ENCODE measurements at places on chromosomes 11 and 22.
A peak's percentile ranks its signal among the peaks of the same experiment; 100 is the strongest.

DNA sequence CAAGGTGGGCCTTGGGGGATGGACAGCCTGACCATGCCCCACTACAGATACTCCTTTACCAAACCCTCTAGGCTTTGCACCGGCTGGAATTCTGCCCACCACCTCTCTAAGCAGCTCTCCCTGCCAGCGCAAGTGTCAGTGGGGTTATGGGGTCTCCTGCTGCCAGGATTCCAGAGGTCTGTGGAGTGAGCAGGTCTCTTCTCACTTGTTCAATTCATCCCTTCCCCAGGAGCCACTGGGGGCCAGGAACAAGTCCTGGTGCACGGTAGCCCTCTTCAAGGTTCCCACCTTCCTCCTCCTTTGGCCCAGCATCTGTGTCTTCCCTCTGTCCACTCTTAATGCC is 30.5 kb downstream of the CCDC15 start:
- no peak for DNase-seq

- no peak for DNase-seq
Measured at GRCh38 chr11:15988693-15989231, 367.6 kb downstream of the SOX6 start.

DNA sequence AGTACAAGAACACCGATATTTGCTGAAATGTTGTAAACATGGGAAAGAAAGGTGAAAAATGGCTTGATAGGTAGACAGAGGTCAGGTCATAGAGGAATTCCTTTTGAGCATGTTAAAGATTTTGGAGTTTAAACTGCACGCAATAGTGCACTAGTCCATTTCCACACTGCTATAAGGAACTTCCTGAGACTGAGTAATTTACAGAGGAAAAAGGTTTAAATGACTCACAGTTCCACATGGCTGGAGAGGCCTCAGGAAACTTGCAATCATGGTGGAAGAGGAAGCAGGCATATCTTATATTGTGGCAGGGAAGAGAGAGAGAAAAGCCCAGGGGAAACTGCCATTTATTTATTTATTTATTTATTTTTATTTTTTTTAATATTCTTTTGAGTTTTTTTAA is 5.0 kb downstream of the OR10A5 start:
- no peak for DNase-seq

DNA sequence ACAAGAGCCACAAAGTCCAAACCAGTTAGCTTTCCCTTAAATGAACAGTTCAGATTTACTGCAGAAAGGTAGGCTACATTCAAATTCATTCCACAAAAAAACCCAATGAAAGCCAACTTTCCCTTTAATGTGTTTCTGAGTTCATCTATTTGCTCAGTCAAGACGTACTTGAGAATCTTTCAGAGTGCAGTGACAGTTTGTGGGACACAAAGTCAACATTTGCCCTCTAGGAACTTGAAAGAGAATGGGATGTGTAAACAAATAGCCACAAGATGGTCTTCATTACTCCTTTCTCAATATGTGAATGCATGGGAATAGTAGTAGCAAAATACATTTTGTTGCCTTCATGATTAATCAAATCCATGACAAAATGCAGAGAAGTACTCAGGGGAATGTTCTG is 15.8 kb downstream of the RTCB start:
- DNase-seq, result no peak

DNA sequence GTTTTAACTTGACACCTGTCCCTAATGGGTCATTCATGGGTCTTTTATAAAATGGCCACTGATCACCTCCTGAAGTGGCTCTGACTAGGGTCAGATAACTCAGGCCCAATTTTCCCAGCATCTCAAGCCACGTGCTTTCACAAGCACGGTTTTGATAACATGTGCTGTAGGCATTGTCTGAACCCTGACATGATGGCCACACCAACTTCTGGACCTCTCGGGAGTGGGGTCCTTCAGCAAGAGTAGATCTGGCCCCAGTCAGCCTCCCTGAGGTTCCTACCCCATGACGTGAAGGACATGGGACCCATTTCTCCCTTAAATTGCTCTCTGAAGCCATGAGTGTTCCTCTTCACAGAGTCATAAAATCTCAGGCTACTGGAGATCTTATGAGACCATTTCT is 60.4 kb upstream of the CCND1 start:
- DNase-seq, result no peak

DNA sequence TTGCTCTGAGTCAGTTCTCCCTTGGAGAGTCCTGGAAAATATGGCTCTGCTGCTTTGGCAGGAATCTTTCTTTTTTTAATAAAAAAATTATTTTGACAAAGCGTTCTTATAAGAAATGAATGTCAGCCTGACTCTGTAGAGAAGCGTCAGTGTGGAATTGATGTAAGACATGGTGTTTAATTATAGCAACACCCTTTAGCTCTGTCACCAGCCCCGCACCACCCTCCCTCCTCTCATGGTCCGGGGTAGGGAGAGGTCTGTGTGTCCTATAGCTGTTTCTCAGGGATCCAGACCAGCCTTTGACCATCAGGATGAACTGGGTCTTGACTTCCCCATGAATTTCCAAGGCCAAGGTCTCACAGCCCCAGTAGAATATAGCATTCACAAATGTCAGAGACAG is 120.6 kb downstream of the CHST1 start:
- DNase-seq, result no peak

DNA sequence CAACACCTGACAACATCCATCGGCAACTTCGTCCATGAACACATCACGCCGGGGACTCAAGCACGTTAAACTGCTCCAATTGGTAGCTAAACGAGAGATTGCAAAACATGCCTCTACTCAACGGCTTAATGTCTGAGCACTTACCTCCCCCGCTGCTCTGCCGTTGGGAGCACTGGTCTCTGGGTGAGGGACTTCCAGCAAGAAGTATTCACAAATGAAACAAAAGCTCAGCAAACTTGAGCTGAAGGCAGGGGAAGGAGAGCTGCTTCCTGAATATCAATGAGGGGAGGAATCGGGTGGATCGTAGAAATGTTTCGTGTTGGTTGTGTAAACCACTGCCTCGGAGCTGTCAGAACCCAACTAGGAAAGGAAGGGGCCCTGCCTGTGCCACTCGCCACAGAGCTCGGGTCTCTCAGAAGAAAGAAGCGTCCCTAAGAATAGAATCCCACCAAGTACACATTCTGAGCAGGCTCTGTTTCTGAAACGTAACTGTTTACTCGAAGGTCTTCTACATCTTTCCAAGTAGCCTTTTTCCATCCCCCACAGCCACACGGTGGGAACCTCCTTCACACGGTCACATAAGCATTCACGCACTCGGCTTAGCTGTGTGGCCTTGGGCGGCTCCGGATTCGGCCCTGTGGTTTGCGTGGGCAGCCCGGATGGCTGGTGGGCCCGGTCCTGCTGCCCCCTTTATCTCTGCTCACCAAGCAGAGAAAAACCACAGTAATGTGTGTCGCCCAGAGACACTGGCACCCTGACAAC is at the start of gene MLC1:
TSS of gene MLC1 (minus strand) at position 216 of the 762 bp plus-strand sequence. CDS start 524 bp downstream, outside the sequence.
- no peak for DNase-seq

GRCh38 chr11:128198216-128198772 is 389.1 kb downstream of the ETS1 start:
- DNase-seq, result no peak

DNA sequence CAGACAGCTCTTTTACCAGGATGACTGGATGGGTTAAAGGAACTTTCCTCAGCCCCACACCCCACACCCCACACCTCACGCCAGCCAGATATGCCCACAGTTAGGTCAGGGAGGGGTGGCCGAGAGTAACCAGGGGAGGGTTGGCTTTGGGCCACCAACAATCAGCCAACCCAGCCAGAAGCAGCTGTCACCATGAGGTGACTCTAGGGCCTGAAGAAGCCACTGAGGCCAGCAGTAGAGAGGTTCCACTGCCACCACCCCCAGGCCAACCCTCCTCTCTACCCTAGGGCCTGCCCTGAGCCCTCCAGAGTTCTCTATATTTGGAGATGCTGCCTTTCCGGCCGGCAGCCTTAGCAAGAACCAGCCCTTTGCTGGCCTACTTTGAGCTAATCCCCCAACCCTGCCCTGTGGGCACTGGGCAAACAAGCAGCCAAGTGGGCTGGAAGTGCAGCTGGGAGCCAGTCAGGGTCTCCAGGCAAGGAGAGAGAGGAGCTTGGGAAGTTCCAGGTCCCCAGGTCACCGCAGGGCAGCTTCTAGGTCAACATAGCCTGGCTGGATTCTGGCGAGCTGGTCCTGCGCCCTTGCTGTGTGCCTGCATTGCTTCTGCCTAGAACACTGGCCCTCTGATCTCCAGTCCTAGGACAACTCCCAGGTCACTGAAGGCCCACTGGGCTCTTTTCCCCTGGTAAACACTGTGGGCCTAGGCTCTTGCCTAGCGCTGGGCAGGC is 12.0 kb upstream of the SYT8 start:
- no peak for DNase-seq

GRCh38 chr11:128448200-128448886 is 139.0 kb downstream of the ETS1 start:
- DNase-seq, result no peak

GRCh38 chr11:112345166-112345565 is 84.5 kb upstream of the PLET1 start:
- no peak for DNase-seq

- peak; percentile 61 for DNase-seq
Measured at GRCh38 chr11:8913961-8914660, 3.1 kb downstream of the AKIP1 start.

GRCh38 chr22:44224166-44224565 is 43.4 kb downstream of the PARVG start:
- no peak for DNase-seq

GRCh38 chr11:70206226-70206981 is 3.3 kb downstream of the FADD start:
- DNase-seq, result no peak

DNA sequence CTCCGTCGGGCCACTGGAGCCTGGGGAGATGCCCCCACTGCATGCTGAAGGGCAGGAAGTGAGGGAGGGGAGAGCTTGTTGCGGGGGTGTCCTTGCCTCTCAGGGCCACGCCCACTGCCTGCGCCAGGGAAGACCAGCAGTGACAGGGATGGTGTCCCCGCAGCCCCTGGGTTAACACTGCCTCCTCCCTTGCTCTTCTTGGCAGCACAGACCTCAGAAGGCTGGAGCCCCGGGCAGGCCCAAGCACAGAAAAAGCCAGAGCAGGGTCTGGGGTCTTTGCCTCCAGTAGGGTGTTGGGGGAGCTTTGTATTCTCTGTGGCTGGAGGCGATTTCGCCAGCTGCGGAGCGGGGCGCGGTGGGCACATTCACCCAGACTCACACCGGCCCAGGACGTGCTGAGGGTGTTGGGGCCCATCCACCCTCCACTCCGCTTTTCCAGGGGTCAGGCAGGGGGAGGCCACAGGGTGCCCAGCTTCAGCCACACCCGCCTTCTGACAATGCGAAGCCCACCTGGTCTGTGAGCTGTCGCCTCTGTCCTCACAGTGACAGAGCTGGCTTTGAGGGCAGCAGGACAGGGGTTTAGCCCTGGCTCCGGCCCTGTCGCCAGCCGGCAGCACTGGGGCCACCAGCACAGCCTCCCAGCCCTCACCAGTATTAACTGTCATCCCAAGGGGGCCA is 83.7 kb downstream of the CDKN1C start:
- no peak for DNase-seq

DNA sequence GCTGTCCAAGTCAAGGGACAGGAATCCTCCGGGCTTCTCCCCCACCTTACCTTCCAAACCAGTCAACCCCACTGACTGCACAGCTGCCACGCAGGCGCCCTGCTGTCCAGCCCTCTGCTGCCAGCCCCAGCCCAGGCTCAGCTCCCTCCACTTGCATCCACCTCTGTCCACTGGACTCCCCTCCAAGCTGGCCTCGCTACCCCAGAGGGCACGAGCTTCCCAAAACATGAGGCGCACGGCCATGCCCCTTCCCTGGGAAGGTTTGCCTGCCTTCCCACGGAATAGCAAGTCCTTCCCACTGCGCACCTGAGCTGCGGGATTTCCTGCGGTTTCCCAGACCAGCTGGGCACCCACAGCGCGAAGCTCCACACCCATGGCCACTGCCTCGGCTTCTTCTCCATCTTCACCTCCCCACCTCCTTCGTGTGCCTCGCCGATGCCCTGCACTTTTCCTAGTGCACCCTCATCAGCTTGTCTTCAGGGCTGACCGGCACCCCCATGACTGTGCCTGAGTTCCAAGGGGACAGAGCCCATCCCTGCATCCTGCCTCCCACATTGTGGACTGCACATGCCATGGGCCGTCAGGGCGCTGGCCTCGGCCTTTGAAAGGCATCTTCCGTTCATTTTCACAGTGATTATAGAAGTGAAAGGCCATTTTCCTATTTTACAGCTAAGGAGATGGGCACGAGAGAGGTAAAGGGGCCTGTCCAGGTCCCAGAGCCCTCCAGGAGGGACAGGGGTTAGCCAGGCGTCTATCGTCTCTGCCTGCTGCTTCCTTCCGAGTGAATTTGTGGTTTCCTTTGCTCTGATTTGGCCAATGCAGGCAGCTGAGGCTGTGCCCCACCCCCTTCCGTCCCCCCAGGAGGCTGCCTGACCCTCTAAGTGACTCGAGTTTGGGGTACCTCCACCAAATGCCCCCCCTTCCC is 16.4 kb downstream of the IFITM10 start:
- DNase-seq, result no peak

DNA sequence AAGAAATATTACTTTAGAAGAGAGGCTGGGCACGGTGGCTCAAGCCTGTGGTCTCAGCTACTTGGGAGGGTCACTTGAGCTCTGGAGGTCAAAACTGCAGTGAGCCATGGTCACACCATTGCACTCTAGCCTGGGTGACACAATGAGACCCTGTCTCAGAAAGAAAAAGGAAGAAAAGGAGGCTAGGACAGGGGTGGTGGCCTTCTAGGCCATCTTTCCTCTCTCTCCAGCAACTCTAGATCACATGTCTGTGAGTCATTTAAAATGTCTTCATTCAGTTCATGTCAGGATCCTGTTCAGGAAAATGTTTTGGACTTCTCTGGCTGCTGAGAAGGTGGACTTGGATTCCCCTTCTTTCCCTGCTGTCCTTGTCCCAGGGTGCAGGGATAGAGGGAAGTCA is 53.3 kb downstream of the PPFIA1 start:
- no peak for DNase-seq

GRCh38 chr11:86917589-86917988 is 37.6 kb downstream of the FZD4 start:
- DNase-seq, result no peak

DNA sequence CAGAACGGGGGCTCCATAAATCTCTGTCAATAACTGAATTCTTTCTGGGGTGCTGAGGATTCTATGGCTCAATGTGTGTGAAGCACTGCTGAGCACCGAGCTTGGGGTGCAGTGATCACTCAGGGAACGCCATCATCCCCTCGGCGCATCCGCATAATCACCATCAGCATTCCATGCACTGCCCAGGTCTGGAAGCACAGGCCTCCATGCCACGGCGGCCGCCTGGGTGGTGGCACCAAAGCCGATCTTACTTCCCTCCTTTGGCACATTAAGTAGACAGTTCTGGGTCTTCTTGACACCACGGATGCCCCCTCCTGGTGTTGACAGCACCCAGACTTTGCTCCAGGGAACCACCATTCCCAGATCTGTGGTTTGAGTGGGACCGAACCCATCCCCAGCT is 15.6 kb downstream of the LTO1 start:
- DNase-seq, result no peak
